ENCODE measurements at places on chromosomes 2 and 18. TPM values are rescaled to one million over a fixed set of nuclear protein-coding genes. Genes with fewer than 3 reads are reported as not detected.

SKA1 gene
- 7.8 TPM for total RNA-seq

L3MBTL4 gene
- not detected for total RNA-seq

TNFRSF11A gene
- total RNA-seq, result 3.0 TPM

CLASP1 gene
- total RNA-seq, result 76.5 TPM

DNER gene
- 49.2 TPM for total RNA-seq

HPCAL1 gene
- 144 TPM for total RNA-seq

SCYGR4 gene
- not detected for total RNA-seq

TXNDC9 gene
- total RNA-seq, result 41.0 TPM

C1GALT1C1L gene
- total RNA-seq, result 0.27 TPM

LIMS2 gene
- not detected for total RNA-seq

LGALSL gene
- 11.4 TPM for total RNA-seq

PLEKHH2 gene
- total RNA-seq, result 0.93 TPM

DPP4 gene
- not detected for total RNA-seq

IL36B gene
- not detected for total RNA-seq

KATNAL2 gene
- 2.1 TPM for total RNA-seq

EVX2 gene
- total RNA-seq, result not detected

PSMA8 gene
- total RNA-seq, result not detected

IL1RL2 gene
- total RNA-seq, result not detected

STARD6 gene
- not detected for total RNA-seq

GPBAR1 gene
- 0.16 TPM for total RNA-seq

RAX gene
- total RNA-seq, result not detected

TMEM87B gene
- total RNA-seq, result 29.1 TPM

NMUR1 gene
- total RNA-seq, result not detected

ANXA4 gene
- 82.9 TPM for total RNA-seq

C1D gene
- total RNA-seq, result 22.4 TPM

RTP5 gene
- total RNA-seq, result not detected

SLC9A2 gene
- total RNA-seq, result 0.09 TPM

CFC1 gene
- total RNA-seq, result not detected

SERPINB11 gene
- not detected for total RNA-seq

CRYGC gene
- total RNA-seq, result not detected

ASB18 gene
- not detected for total RNA-seq

CDKL4 gene
- total RNA-seq, result not detected

MOCOS gene
- total RNA-seq, result 69.1 TPM

IFIH1 gene
- total RNA-seq, result 4.5 TPM

RGPD4 gene
- 0.14 TPM for total RNA-seq

BMP10 gene
- not detected for total RNA-seq

KCTD1 gene
- 29.5 TPM for total RNA-seq

RIT2 gene
- not detected for total RNA-seq

ONECUT2 gene
- total RNA-seq, result 0.49 TPM

SLC5A7 gene
- not detected for total RNA-seq

CYP1B1 gene
- 53.3 TPM for total RNA-seq

AQP12B gene
- total RNA-seq, result not detected

Data from MCF 10A (cell line).